ENCODE measurements at places on chromosomes 5 and 9.

- DNase-seq = no peak
These were observed 34.6 kb upstream of the ARHGAP26 start for GRCh38 chr5:142735323-142736246.

GRCh38 chr5:173429489-173430150 is 101.4 kb upstream of the STC2 start:
- no peak for DNase-seq

DNA sequence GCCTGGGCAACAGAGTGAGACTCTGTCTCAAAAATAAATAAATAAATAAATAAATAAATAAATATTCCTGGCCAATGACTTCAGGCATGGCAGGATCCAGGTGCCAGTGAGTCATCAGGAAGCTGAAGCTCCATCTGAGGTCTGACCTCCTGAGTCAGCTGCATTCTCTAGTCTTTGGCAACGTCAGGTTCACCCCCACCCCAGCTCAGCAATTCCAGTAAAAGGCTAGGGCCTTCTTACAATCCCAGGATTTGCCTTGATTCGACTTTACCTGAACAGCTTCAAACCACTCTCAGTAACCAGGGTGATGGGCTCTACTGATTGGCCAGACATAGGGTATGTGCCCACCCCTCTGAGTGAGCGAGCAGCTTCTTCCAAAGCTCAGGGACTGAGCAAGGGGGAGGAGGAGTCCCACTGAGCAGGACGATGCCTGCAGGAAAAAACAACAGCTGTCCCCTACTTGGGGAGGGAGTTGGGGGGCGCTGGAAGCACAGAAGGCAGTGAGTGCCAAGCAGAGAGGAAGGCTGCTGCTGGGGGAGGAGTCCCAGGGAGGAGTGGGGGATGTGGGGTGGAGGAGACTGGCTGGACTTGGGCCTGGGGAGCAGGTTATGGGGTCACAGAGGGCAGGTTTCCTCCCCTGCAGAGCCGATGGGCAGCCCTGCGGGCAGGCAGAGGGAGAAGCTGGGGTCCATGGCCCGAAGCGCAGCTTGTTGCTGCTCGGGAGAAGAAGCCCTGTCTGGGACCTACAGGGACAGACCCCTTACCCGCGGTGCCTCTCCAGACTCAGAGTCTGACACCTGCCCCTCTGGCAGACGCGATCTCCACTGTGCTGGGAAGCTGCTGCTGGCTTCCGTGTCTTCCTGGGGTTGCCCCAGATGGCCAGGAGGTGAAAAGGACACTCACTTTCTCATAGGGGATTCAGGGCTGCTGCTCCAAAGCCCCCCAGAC is 25.9 kb upstream of the UNC5A start:
- DNase-seq = no peak

DNA sequence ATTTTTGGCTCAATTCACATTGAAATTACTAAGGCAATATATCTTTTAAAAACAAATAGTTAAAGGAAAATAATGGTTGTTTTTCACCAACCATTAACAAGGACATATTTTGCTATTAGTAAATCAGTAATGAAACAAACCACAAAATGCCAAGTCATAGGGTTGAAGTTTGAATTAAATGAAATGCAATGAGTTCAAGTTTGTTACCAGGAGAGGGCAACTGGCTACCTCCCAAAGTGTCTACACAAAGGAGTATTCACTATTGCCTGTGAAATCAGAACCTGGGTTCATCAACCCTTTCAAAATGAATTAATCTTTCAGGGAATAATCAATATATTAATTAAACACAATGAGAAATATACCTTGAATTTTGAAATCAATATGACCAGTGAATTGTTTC is 138.4 kb upstream of the DMRTA1 start:
- DNase-seq = no peak

DNA sequence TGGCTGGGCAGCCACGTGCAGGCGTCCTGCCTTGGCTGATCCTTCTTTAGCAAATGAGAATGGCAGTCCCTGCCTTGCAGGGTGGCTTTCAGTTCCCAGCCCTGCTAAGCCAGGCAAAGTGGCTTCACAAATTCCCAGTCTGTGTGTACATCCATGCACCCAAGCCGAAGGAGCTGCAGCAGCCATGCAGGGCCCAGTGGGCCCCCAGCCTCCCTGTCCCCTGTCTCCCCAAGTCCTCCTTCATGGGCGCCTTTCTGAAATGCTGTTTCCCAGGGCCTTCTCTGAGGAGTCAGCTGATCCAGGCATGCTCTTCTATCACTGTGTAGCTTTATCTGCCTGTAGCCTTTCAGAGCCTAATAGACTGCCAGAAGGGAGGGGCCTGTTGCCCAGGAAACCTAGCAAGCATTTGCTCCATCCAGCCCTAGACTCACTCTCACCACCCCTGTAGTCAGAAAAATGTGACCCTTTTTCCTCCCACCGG is 47.4 kb upstream of the SHC3 start:
- no peak for DNase-seq

GRCh38 chr9:34479431-34479866 is 20.8 kb downstream of the DNAI1 start:
- DNase-seq = no peak

DNA sequence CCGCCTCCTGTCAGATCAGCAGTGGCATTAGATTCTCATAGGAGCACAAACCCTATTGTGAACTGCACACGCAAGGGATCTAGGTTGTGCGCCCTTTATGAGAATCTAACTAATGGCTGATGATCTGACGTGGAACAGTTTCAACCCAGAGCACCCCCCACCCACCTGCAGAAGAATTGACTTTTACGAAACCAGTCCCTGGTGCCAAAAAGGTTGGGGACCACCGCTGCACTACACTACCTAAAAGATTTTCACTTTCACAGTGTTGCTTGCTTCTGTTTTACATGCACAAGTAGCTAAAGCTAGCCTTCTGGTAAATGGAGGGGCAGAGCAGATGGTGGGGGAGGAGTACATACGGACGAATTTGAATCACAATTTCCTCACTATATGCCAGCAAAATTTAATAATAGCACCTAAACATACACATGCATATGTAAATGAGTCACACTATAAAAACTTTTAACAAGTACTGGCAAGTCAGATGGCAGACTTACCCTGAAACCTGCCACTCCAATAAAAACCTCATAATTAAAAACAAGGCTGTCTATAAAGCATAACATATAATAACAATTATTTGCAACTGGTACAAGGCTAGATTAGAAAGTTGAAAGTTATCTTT is 24.0 kb upstream of the CDKN2B start:
- no peak for DNase-seq

DNA sequence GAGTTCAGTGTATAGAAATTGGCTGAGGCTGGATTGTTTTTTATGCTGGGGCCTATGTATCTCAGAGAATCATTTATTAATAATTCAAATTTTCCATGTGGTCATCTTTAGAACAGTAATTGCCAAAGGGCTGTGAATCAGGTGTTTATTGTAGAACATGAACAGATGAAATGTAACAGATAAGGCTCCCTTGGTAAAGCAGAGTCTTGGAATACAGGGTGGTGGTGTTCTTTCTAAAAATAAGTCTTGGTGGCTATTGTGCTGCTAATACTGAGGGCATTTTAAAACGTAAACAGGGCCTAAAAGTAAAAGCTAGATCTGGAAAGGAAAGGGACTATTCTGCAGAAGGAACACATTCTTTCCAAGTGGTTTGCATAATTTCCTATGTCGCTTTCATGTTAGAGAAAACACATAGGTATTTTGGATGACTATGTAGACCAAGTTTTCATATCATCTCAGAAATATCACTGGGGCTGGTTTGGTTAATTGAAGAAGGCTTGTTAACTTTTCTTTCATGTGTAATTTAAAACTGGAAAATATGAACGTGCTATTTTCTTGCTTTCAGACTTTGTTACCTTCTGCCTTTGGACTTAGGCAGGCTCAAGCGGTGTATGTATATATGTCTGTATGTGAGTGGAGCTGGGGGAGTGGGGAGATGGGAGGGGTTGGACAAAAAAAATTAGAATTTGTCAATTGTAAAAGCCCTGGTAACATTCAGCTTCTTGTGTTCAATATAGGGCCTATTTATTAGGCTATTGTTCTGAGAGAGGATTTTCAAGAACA is 119.9 kb upstream of the ANKRD55 start:
- DNase-seq = no peak

All from suppressor macrophage treated with lipopolysaccharide for 4 hours (primary cell).